NCI-H2081 treated with DMSO at 0.1 percent for 48 hours (cell line): ENCODE measurements at places on chromosomes 3 and 15.

DNA sequence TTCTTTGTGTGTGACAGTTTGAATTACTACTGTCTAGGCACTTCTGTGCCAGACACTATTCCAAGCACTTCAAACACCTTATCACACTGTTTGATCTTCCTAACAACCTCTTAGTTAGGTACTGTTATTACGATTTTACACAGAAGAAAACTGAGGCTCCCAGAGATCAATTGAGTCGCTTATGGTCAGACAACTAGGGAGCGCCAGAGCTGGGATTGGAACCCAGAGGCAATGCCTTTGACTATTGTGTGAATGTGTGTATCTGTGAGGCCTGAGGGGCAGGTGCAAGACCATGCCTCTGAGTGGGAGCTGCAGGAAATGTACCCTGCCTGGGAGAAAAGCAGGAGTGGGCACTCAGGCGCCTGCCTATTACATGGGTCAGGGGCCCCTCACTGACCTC is 1.8 kb downstream of the TRH start:
- no peak for DNase-seq

- DNase-seq = no peak
Observed at GRCh38 chr3:2950159-2950558, 160.0 kb downstream of the IL5RA start.

DNA sequence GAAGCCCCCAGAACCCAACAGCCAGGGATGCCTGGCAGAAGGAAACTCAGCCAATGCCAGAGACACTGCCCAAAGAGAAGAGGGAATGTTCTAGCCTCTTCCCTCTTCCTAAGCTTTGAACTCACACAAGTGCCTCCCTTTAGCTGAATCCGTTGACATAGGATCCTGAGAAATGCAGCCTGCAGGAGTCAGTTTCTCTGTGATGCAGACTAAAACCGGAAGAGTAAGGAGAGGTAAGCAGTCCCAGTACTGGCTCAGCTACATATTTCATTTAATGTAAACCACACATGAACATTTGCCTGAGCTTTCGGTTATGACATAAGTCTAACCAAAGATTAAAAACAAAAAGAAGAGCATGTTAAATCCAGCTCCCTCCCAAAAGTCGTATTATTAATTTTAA is 768.7 kb downstream of the TBL1XR1 start:
- no peak for DNase-seq

GRCh38 chr3:25683882-25684281 is 19.2 kb upstream of the TOP2B start:
- DNase-seq = no peak

- no peak for DNase-seq
Observed at GRCh38 chr3:49260806-49261324, 16.2 kb downstream of the C3orf62 start.

DNA sequence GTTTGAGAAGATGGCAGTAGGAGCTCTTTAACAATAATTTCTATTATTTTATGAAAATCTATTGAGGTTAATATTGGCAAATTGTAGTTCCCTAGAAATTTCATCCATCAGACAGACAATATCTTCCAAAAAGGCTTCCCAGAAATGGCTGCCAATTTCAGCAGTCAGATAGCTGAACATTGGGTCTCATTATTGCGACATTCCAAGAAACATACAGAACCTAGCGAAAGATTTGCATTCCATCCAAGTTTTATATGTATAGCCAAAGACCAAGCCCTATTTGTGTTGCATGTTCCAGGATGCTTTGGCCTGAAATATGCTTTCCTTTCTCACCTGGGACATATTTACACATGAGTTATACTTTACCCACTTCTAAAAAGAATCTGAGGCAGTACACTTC is 24.5 kb downstream of the ACP3 start:
- DNase-seq = no peak

DNA sequence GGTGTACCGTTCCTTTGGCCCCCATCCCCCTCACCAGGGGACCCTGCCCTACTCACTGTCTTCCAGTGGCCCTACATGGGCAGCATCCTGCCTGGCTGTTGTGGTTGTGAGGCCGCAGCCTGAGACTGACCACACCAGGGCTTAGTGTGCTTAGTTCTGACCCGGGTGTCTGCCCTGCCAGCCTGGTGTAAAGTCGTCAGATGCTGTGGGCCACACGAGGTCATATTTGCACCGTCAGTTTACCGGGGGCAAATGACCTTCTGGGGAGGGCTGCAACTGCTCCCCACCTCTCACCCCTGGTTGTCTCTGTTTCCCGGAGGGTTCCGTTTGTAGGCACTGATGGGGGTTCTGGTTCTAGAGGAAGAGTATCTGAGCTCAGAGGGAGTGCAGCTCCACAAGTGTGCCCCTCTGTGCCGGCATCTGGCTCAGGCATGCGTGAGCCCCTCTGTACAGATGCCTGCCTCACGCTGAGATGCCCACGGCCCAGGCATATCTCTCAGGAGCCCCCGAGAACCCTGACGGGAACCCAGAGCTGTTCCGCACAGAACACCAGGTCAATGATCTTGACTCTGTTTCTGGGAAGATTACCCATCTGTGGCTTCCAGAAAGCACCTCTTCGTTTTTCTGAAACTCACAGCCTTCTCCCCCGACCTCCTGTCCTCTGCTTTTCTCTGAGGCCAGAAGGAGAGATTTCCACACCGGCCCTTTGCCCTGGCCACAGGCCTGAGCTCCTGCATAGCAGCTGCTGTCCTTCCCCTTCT is 19.2 kb downstream of the KLF13 start:
- DNase-seq = no peak

GRCh38 chr15:85578941-85579701 is 198.7 kb downstream of the AKAP13 start:
- DNase-seq = no peak

DNA sequence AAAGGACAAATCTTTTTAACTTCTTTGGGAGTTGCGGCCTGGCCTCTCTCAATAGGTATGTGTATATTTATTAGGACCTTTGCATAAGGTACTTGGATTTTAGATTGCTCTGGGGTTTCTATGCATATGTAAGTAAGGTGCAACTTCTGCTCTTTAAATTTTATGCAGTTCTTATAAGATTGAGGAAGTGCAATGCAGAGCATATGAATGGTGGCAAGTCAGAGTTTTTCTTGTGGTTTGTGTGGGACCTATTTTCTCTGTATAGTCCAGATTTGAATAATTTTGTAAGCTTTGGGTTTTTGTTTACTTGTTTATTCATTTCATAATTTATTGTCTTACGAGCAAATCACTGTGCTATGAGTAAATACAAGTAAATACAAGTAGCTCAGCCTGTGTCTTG is 101.5 kb downstream of the ATG7 start:
- no peak for DNase-seq

DNA sequence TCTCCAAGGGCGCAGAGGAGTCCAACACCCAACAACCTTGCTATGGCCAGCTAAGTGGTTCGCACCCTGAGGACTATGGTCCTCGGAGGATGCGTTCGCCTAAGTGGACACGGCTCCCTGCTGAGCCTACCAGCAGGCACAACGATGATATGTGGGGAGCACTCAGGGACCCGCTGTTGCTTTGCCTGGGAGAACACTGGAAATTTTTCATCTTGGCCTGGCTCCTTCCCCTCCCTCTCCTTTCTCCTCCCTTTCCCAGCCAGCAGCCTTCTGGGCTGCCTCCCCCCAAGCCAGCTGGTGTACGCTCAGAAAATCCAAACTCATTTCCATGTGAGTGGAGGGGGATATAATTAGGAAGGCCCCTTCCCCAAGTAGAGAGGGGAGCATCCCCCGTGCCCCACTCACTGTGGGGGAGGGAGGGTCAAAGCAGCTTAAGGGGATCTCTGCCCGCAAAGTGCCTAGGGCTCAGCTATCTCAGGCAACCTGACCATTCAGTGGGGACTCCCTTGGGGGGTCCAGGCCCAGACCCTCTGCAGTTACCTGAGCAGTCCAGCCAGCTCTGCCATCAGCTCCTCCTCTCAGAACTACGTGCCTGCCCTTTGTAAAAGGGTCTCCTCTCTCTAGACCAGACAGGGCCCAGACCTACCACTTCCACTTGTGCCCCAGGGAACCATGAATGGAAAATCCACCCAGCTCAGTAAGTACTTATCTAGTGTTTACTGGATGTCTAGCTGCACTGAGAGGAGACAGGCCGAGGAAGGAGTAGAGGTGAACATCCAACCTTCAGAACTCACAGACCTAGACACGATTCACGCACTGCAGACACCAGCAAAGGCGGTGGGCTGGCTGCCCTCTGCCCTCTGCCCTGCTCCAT is 742 bp upstream of the SEMA7A start:
- DNase-seq = no peak

DNA sequence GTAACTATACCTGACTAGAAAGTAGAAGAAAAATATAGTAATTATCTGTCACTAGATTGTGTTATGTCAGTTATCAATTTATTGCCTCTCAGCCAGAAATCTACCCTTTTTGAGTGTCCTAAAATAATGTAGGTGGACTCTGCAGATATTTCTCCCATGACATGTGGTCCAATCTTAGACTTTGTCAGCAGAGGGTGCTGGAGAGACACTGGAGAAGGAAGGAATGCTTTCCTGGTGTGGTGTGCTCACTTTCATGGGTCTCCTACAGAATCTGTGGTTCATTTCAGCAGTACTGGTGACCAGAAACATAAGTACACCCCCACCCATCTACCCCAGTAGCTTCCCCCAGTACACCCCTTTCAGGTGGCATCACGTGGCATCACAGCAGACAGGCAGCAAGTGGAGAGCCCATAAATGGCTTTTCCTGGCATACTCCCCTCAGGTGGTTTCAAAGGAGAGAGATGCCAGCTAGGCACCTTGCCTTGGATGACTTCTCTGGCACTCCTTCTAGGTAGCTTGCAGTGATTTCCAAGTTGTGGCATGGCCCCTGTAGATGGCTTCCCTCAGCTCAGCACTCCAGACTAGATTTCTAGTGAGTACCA is 114.7 kb downstream of the GADL1 start:
- DNase-seq = no peak

GRCh38 chr15:26872206-26872605 is 5.3 kb downstream of the GABRA5 start:
- DNase-seq = no peak

DNA sequence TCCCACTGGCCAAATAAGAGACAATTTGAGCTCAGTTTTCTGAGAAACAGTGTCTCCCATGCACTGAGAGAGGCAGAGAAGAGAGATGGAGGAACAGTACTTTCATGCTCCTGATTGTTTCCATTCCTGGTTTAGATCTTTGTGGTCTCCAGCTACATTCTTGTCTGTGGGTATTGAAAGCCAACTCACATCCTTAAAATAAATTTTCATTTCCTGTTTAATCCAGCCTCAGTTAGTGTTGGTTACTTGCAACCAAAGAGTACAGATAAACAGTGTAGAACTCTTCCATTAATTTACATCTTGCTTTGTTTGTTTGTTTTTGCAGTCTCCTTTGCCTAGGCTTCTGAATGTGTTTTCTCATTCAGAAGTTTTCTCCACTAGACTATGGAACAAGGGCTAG is 123.7 kb upstream of the CLSTN2 start:
- no peak for DNase-seq

- no peak for DNase-seq
Observed at GRCh38 chr3:196920733-196921132, 21.6 kb downstream of the NCBP2 start.

- DNase-seq = no peak
Observed at GRCh38 chr3:33218446-33219174, at the start of gene SUSD5. Gene SUSD5, minus strand, starts transcription at chr3:33218810. Its CDS starts 13 bp downstream, at chr3:33218797.

GRCh38 chr15:34490417-34491193 is 53.0 kb upstream of the GOLGA8A start:
- no peak for DNase-seq

DNA sequence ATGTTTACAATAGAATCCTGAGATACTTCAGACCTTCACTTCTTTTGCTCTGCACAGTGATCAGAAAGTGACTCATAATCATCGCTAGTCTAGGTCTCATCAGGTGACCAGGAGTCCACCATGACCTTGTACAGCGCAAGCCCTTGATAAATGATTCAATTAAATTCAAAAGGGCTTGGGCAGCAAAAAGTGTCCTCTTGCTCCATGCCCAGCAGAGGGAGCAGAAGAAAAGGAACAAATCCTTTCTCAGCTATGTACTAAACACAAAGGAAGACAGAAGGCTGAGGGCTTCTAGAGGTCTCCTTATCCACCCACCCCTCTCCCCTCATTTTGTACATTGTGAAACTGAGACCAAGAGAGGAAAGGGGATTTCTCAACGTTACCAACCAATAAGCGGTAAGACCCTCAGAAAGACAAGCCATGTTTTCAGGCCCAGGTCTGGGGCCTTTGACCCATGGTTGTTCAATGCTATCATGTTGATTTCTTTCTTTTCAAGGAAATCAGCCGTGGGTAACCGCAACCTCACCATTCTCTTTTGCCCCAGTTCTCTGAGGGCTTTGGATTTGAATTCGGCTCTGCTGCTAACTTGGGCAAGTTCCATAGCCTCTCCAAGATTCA is 74.8 kb downstream of the AQP9 start:
- DNase-seq = no peak

DNA sequence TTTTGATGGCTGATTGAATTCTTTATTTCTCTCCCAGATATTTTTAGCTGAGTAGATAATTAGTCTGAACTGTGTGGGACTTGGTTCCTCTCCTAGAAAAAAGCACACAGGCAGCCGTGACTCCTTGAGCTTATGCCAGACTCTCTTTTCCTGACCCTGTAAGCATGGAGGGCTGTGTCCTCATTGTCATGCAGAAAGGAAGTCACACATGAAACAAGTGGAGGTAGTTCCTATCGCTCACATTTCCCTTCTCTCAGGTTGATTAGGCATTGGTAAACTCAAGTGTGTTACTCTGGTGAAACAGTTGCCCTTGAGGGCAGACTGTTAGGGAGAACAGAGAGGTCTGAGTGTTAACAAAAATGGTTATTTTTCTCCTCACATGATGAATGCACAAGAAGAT is 6.3 kb upstream of the RTP4 start:
- DNase-seq = no peak

DNA sequence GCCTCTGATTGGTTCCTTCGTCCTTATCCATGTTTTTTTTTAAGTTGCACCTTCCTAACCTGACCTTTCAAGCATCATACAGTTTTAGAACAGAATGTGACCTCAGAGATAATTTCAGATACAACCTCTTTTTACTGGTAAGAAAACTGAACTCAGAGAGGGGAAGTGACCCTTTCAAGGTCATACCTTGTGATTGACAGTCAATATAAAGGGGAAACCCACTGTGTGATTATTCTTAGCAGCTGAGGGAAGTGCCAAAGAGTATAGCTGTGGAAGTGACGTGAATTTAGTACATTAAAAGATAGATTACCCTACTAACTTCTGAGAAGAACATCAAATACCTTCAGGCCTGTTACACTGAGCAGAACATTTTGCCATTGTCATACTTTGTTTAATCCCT is 319.4 kb downstream of the NEK10 start:
- DNase-seq = no peak

DNA sequence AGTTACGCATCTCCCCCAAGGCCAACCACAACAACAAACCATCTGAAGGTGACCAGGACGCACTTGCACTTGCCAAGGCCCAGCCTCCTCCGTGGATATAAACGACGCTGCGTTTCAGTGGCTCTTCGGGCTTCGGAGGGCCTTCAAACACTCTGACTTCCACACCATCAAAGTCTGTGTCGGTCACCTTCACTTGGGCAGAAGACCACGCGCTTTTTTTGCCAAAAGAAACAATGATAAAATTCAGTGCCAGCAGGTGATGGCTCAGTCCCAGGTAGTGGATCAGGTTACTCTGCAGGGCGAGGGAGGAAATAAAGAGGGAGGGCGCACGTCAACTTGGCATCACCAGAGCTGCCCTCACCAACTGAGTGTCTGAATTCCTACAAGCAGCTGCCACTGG is 63.0 kb downstream of the NCEH1 start:
- peak; percentile 65 for DNase-seq
